Neural crest cell (in vitro differentiated cells): ENCODE measurements at places on chromosomes 3 and 15. TPM values are rescaled to one million over a fixed set of nuclear protein-coding genes. Genes with fewer than 3 reads are reported as not detected.

Gene NR2F2
- total RNA-seq = 147 and 150 TPM in 2 replicates

Gene DAZL
- not detected in 2 replicates for total RNA-seq

DNA sequence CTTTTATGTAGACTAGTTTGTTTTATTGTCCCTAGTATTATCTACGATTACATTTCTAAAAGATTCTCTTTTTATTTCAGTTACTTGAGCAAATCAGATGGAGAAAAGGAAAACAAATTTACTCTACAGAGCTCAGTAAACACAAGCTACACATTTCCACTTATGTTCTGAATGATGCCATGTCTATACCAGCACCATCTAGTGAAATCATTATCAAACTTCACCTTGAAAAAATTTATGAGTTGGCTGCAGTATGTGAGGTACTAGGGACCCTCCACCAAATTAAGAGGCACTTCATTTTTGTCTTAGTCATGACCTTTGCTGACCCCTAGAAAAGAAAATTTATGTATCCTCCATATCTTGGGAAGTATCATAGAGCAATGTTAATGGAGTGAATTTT lies 827.4 kb downstream of the SI start:
- DNase-seq = no peak

DNA sequence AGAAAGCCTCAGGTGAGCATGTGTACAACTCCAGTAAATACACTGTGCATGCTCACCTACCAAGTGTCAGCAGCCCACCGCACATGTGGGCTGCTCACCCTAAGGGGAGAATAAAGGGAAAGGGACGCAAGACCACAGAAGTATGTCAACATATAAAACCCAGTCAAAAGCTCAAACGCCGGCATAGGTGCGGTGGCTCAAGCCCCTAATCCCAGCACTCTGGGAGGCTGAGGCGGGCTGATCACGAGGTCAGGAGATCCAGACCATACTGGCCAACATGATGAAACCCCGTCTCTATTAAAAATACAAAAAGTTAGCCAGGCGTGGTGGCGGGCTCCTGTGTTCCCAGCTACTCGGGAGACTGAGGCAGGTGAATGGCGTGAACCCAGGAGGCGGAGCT lies 732.1 kb downstream of the ZPLD1 start:
- DNase-seq = no peak

DNA sequence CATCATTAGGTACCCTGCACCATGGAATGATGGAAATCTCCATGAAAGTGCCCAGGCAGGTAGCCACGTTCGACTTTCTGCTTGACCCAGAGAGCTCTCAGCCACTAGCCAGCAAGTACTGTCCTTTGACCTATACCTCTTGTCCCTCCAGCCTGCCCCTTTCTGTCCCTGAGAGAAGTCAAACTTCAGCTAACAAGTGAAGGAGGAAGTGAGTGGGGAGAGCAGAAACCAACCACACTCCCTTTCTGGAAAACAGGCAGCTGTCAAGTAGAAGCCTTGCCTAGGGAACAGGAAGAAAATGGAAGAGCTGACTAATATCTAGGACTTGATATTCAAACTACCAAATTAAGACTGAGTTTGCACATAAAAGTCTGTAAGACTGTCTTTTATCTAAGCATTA lies 30.3 kb upstream of the FSTL1 start:
- DNase-seq = no peak

DNA sequence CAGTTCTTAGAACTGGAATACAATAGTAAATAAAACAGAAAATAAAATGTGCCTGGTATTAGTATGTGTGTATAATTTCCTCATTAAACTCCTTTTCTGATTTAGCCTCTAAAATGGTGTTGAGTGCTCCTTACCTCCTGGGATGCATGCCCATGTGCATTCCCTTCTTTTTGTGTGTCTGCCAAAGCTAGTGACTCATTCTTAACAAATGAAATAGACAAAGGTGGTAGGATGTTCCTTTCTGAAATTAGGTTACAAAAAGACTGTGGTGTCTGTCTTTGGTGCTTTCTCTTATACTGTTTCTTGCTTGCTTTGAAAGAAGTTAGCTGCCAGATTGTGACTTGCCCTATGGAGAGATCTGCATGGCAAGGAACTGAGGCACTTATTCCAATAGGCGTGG lies 623.7 kb downstream of the GRM7 start:
- no peak for DNase-seq
